ENCODE measurements at places on chromosomes 7 and 10.

GRCh38 chr7:34844936-34845665, 187.1 kb downstream of the NPSR1 start:
- no peak for DNase-seq

GRCh38 chr10:126776168-126776567, 105.7 kb upstream of the C10orf90 start:
- no peak for DNase-seq

DNA sequence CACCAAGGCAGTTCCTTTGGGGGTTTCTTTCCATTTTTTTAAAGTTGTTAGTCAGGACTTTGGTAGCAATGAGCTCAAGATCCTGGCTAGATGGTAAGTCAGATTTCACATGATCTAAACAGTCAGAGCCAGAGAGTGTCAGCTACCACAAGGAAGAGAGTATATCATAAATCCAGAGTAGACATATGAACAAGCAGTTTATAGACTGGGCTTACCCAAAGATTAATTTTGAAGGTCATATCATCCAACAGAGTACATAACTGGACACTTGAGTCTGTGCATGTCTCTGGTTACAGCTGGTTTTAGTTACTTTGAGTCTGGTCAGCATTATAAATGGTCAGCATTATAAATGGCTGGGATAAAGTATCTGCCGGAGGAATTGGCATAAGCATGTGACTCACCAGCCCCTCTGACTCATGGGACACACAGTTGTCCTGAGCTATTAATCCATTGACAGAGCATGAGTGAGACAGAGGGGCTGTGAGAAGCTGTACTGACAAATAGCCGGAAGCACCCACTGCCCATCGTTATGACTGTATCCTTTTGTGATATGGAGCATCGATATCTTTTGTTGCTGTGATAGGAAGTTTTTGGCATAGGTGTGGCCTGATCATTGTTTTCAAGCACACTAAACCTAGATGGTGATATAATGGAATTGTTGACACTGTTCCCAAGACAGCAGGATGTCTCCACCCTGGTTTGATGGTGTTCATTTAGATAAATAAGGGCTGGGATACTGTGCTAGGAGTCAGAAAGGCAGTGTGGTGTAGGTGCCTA, 19.3 kb downstream of the PPP1R3C start:
- DNase-seq, result no peak

DNA sequence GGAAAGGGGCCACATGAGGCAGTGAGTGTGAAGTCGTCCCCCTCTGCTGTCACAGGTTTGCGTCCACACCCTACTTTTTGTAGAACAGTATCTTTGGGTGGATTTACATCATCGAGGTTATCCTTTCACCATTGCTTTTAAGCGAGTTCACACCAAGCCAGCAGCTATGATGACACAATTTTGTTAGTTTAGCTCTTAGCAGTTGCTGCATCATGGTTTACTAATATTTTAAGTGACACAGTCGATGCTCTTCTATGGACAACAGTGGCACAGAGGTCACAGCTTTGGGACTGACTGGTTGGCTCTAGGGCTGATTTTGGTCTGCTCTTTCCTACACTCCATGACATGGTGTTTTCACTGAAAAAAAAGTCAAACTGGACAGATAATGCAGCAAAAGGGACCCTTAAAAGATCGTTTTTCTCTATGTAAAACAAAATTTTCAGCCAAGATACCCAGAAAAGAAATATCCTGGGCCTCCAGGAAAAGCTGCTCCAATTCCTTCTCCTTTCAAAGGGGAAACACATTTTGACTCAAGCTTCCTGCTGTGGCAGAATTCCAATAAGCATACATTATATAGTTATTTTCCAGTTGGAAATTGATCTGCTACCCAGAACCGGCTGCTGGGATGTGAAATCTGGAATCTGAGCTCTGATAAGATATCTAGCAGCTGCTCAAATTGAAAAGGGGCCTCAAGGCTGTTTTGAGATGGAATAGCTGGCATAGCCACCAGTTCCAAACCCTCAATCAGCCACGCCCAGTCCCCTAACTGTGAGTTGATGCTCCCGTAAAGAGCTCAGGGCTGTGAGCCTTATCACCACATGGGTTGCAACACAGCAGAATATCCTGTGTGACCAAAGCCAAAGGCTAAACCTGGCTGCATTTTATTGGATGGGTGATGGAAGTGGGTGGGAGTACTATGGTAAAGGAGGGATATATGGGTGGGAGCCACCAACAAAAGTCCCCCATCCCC, 114.2 kb downstream of the SMURF1 start:
- no peak for DNase-seq

DNA sequence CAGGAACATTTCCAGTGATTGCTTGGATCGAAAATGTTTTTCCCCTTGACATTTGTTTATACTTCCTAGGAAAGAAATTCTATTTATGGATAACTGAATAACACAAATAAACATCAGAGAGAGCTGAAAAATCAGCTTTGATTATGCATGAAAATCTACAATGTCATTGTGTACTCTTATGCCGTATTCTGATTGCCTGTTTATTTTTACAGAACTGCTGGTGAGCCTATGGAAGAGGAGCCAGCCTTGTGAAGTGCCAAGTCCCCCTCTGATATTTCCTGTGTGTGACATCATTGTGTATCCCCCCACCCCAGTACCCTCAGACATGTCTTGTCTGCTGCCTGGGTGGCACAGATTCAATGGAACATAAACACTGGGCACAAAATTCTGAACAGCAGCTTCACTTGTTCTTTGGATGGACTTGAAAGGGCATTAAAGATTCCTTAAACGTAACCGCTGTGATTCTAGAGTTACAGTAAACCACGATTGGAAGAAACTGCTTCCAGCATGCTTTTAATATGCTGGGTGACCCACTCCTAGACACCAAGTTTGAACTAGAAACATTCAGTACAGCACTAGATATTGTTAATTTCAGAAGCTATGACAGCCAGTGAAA, 121.5 kb downstream of the TWIST1 start:
- DNase-seq, result no peak

GRCh38 chr7:104758504-104758903, 255.5 kb upstream of the KMT2E start:
- no peak for DNase-seq

DNA sequence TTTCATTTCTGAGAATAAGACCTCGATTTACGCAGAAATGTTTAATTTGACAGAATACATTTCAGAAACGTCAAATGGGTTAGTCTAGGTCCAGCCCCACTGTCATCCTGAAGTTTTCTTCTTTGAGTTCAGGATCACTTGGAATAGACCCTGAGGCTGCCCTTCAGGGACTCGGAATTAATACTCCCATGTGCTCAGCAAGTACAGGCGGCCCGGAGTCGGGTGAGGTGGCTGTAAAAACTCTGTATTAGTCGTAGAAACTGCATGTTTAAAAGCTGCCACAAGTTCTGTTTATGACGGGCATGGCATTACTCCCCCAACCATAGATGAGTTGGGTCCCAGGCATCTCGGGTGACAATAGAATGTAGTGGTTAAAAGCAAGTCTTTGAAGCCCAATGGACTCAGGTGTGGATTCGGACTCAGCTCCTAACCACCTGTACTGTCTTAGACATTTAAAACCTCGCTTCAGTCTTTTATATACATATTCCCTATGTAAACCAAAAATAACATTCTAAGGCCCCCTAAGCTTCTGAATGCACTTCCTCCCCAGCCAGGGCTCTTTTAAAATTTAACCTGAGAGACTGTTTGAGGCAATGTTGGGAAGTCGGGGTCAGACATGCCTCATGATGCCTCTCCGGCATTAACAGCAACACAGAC, 216.3 kb downstream of the ADARB2 start:
- no peak for DNase-seq

- DNase-seq, result no peak
These were observed 73.1 kb upstream of the CAMK2B start for GRCh38 chr7:44398511-44398911.

All from activated T-helper 1 cell treated with anti-CD3 and anti-CD28 coated beads, Interleukin-2, amount 50 U/mL, for 16 hours (primary cell).